ENCODE measurements at places on chromosomes 5 and 9. TPM values are rescaled to one million over a fixed set of nuclear protein-coding genes. Genes with fewer than 3 reads are reported as not detected.

DNA sequence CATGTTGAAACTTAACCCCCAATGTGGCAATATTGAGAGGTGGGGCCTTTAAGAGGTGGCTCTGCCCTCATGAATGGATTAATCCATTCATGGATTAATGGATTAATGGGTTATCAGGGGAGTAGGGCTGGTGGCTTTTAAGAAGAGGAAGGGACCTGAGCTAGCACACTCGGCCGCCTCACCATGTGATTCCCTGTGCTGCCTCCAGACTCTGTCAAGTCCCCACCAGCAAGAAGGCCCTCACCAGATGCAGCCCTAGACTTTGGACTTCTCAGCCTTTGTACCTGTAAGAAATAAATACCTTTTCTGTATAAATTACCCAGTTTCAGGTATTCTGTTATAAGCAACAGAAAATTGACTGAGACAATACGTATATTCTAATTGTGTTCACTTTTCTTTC lies 272.2 kb upstream of the DMRT1 start:
- no peak for DNase-seq

Gene STKLD1
- total RNA-seq = 0.83 TPM

DNA sequence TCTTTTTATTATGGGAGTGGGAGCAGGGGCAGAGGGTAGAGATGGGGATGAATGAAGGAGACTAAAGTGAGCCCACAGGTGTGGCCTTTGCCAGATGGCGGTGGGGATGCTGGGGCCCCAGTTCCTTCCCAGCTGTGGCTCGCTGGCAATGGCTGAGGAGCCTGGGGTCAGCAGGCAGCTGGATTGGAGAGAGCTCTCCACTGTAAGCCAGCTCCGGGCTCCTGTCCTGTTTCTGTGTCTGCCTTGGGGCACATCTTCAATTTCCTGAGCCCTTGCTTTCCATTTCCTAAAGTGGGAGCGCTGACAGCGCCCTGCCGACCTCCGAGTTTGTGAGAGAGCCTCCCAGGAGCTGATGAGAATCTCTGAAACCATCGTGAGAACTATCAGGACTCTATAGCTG lies 75.6 kb upstream of the SPRY4 start:
- no peak for DNase-seq

Gene NAA35
- 7.9 TPM for total RNA-seq

DNA sequence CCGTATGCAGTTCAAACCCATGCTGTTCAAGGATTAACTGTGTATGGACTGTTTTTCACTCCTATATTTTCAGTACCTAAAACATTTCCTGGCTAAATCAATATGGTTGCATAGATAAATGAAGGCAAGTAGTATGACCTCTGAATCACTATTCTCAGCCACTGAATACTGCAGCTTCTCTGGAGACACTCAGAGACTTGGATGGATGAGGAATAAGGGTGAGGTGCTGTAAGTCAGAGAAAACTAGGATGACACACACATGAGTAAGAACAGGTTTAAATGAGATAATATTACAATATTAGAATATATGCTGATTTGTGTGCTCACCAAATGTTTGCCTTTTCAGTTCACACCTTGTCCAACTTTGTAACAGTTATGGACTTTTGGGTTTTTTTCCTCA lies 26.0 kb upstream of the ANXA1 start:
- DNase-seq = no peak
